Lower lobe of right lung (tissue), 2 donors: ENCODE measurements at places on chromosomes 4 and X.

DNA sequence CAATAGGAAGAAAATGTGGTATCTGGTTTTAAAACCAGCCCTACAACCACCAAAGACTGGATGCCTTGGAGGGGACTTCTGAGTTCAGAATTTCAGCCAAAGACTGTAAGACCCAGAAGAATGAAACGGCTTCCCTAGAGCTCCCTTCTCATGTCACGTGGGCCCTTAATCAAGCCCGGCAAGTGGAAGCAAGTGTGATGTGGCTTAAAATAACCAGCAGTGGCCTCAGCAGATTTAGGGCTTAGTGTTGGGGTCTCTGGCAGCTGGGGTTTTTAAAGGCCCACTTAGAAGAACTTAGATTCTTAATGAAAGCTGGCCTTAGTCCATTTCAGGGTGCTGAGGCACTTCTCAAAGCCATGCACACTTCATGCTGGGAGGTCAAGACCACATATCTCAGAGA lies 111.2 kb upstream of the TBC1D9 start:
- no peak for DNase-seq

GRCh38 chr4:42363614-42364013 lies 33.7 kb upstream of the SHISA3 start:
- no peak for DNase-seq

DNA sequence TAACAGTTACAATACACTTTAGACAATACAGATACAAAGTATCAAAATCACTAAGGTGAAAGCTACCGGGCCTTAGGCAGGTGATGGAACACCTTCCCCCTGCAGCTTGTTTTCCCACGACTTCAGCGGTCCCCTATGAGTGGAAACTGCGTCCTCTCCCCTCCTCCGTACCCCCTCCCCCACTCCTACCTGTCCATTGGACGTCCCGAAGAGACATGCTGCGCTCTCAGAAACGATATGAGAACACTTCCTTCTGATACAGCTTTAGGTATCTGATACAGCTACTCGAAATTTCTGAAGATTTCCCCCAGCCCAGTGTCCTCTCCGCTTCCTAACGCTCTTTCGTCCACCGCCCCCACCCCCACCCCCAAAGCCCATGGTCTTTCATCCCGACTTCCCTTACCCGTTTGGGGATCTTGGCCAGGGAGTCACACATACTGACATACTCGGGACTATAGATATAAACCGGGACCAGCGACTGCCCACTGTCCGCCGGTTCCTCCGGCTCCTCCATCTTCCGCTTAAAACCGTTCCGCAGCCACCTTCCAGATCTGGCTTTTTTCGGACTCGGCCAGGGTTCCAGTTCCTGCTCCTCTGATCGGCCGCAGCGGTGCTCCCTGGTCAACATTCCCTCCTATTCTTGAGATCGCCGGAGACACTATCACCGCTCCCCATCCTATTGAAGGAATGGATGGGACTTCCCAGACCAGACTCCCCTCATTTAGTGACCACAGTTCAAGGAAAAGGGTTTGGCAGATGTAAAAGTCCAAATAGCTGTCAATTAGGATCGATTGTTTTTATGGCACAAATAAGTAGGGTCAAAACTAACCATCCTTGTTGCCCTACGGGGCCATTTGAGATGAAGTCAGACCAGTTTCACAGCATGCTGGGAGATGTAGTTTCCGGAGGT lies at the start of gene HDAC8:
Gene HDAC8, minus strand, starts transcription at position 596 of the 910 bp plus-strand sequence. Its CDS starts 82 bp downstream, at position 514.
- peak; percentile 75 for DNase-seq

DNA sequence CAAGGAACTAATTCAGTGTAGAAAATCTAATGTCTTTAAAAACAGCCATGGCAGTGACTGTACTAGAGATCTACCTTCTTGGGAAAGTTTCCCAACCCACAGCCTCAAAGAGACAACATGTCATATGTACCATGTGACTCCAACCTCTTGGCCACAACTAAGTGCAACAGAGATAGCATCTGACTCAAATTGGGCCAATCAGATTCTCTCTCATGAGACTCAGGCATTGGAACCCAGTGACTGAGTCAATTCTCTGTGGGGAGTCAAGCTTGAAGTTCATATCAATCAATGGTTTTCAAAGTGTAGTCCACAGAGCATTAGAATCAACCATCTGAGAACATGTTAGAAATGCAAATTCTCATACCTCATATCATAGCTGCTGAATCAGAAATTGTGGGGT lies 123.3 kb downstream of the MBNL3 start:
- DNase-seq, result no peak

DNA sequence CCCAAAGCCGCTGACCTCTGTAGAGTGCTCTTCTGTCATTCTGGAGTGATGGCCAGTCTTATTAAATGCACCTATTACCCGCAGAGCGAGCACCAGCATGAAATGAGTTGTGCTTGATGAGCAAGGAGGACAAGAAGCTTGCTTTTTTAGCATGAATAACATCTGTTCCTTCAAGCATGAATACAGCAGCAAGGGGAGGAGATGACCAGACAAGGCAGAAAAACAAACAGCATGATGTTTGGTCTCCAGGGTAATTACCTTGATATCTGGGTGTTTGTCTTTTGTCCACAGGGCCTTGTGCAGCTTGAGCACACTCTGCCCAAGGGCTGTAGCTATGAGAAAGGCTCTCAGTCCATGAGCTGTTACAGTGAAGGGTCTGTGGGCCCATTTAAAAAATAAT lies 324.8 kb upstream of the DDX53 start:
- no peak for DNase-seq

- no peak for DNase-seq
Observed at GRCh38 chr4:83251447-83251830, 33.2 kb downstream of the COQ2 start.

DNA sequence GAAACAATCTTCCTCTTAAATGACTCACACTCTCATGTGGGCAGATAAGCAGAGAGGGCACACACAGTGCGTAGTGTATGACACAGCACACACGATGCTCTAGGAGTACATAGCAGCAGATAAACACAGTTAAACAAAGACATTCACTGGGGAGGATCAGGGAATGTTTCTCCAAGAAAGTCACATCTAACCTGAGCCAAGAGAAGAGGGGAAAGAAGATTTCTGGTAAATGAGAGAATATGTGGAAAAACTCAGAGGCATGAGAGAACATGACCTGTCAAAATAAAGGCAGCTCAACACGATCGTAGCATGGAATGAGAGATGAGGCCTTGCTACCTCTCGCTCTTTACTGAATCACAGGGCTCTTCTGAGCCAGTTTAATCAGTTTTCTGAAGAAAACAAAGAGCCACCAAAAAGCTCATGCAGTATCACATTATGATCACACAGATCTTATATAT lies 251.0 kb downstream of the ANK2 start:
- DNase-seq, result no peak
